ENCODE measurements at places on chromosomes 7 and 10. TPM values are rescaled to one million over a fixed set of nuclear protein-coding genes. Genes with fewer than 3 reads are reported as not detected.

The NPSR1 gene
- total RNA-seq, result not detected

The POLR3A gene
- total RNA-seq, result 7.0 TPM

The SOSTDC1 gene
- 0.10 TPM for total RNA-seq

The CPA4 gene
- 17.9 TPM for total RNA-seq

The NPTX2 gene
- total RNA-seq, result 4.8 TPM

The HMX2 gene
- 0.10 TPM for total RNA-seq

The VGF gene
- 0.59 TPM for total RNA-seq

The LRRN3 gene
- total RNA-seq, result 3.4 TPM

The ECHS1 gene
- total RNA-seq, result 104 TPM

All from RPMI7951 (cell line).